ENCODE measurements at places on chromosomes 6 and 20.

- DNase-seq = no peak
These were observed 171.3 kb downstream of the GRM1 start for GRCh38 chr6:146200176-146200575.

DNA sequence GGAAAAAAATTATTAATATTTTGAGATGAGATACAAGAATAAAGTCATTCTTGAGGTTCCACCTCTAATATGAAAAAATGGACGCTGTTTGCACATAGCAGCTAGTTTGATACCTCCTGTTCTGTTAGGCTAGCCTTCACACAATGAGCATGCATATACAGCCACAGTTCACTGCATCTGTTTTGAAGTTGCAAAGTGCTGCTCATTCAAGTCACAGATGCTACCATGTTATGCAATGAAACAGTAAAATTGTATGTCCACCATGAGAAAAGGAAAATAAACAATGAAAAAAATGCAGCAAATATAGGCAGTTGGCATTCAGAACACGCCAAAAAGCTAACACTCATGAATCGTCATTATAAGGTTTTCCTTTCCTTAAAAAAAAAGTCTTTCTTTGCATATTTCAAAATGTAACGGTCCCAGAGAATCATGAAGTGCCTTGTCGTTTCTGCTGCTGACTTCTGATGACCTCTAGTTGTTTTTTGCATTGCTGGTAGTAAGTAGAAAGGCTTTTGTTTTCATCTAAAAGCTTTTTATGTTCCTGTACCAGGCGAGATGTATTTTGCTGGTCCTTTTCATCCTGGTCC, 70.7 kb downstream of the MAP3K7 start:
- DNase-seq = no peak

GRCh38 chr6:134657751-134658527, 292.0 kb downstream of the ALDH8A1 start:
- DNase-seq = no peak

- peak; percentile 86 for DNase-seq
These were observed 59.1 kb upstream of the SUPT3H start for GRCh38 chr6:45436544-45437438.

DNA sequence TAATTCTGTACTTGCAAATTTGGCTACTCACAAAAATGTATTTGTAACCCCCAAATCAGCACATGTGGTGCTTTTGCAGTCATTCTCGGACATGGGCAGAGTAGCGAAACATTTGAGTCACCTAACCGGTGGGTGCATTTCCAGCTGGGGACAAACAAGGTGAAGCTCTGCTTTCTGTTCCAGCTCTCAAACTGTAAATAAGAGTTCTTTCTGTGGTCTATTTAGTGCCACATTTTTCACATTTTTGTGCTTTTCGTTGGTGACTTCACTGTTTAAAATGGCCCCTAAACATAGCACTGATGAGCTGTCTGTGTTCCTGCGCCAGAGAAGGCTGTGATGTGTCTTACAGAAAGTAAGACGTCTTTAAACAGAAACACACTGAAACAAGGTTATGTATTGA, 244.5 kb downstream of the CDC5L start:
- DNase-seq = no peak

GRCh38 chr6:99119109-99120031, 171.6 kb upstream of the FBXL4 start:
- peak; percentile 8 for DNase-seq

DNA sequence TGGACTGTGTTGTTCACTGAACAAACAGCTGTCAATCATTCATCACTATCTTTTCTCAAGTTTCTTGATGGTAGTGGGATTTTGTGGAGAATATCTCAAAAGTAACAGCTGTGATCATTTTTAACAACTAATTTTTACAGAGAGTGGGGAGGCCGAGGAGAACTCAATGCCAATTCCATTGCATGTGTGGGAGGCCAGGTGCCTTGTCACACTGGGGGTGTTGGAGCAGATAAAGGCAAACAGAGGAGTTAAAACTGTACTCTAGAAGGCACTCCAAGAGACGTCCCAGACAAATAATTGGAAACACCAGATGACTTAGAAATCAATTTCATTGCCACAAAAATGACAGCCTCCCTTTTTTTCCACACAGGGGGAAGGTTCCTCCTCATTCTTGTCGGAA, 267.2 kb upstream of the PLCB4 start:
- no peak for DNase-seq

DNA sequence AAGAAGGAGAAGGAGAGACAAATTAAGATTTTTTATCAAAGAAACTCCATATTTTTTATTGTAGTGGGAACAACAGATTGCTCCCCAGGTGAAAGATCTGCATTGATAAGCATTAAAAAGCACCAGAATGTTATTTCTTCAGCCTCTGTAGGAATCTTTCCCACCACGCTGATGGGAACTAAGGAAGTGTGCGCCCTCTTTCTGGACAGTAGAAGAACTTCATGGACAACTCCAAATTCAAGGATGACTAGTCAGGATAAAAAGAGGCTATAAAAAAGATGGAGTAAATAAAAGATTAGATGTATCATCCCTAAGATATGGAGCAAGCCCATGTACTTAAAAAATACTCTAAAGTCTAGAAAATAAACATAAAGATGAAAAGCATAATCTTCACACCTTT, 45.8 kb upstream of the PAK5 start:
- DNase-seq = no peak

GRCh38 chr6:167643716-167644115, 183.0 kb upstream of the AFDN start:
- DNase-seq = no peak

GRCh38 chr6:129239825-129240491, 357.0 kb downstream of the LAMA2 start:
- DNase-seq = no peak

DNA sequence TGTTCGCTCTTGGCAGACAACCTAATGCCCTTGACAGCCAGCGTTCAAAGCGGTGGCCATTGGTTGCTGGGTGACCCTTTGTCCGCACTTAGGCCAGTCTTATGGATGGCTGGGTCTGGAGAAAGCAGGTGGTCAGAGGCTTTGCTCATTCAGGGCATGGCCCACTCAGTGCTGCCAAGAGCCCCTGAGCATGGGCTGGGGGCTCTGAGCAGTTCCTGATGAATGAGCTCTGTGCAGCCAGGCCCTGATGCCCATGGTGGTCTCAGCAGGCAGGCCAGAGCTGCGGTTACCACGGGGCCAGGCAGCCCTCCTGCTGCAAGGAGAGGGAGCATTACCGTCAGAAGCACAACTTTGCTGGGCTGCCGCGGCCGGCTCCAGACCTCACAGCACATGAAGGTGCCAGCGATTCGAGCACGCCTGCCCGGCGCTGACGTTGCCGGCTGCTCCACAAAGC, 36.3 kb downstream of the CDH4 start:
- DNase-seq = no peak

DNA sequence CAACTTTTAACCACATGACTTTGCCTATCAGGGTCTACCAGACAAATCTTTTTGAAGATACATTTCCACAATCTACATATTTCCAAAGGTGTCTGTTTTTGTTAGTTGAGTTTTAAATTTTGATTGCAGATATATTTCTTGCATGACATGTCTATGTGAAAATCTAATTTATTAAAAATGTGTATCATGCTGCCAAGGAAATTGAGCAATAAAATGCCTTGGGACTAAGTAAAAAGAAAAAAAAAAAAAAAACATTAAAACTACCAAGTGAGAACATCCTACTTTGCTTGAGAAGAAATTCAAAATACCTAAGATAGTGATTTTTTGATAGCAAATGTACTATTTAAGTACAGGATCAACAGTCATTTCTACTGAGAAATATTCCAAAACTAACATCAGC, 17.7 kb downstream of the SLC17A5 start:
- no peak for DNase-seq

Data from non-pigmented ciliary epithelial cell (primary cell).